Inflammatory macrophage treated with lipopolysaccharide for 1 hour (primary cell): ENCODE measurements at places on chromosomes 13 and 19.

GRCh38 chr19:45901432-45901911 lies 941 bp downstream of the MYPOP start:
- DNase-seq, result peak; percentile 53

- no peak for DNase-seq
These were observed 2.2 kb downstream of the MZF1 start for GRCh38 chr19:58570770-58571574.

DNA sequence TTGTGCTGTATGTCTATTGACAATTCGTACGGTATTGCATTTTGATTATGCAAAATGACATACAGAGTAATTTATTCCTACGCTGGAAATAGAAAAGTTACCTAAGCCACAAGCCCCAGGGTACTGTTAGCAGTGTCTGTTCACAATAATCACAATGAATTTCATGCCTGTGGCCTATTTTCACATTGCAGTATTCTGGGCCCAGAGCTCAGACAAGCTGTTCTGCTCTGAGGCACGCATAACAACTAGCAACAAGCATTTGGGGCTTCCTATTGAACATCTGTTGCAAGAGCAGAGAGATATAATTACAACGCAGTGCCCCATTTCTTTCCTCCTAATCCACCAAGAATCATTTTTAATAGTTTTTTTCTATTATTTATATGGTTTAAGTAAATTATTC lies 158.9 kb upstream of the SGCG start:
- no peak for DNase-seq

DNA sequence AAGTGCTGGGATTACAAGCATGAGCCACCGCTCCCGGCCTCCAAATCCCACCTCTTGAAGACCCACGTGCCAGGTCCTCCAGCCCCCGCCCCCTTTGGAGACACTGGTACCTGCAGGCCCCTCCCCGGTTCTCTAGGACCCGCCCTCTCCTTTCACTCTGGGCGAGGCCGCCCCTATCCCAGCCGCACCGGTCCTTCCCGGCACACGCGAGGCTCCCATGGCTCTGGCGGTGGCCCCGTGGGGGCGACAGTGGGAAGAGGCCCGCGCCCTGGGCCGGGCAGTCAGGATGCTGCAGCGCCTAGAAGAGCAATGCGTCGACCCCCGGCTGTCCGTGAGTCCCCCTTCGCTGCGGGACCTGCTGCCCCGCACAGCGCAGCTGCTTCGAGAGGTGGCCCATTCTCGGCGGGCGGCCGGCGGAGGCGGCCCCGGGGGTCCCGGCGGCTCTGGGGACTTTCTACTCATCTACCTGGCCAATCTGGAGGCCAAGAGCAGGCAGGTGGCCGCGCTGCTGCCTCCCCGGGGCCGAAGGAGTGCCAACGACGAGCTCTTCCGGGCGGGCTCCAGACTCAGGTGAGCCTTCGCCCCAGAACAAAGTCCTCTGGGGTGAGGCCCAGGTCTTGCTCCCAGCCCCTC lies at the start of gene CBLC:
CBLC (plus strand) TSS at position 176 of the 633 bp plus-strand sequence; CDS start at position 218, 42 bp downstream.
- no peak for DNase-seq
